ENCODE measurements at places on chromosomes 6 and 20. TPM values are rescaled to one million over a fixed set of nuclear protein-coding genes. Genes with fewer than 3 reads are reported as not detected.

NOX3 gene
- total RNA-seq = not detected

TSPYL1 gene
- total RNA-seq = 43.9 TPM

KHDC1 gene
- 18.7 TPM for total RNA-seq

OPN5 gene
- total RNA-seq = not detected

TP53TG5 gene
- total RNA-seq = not detected

CNPY3 gene
- 15.8 TPM for total RNA-seq

DNA sequence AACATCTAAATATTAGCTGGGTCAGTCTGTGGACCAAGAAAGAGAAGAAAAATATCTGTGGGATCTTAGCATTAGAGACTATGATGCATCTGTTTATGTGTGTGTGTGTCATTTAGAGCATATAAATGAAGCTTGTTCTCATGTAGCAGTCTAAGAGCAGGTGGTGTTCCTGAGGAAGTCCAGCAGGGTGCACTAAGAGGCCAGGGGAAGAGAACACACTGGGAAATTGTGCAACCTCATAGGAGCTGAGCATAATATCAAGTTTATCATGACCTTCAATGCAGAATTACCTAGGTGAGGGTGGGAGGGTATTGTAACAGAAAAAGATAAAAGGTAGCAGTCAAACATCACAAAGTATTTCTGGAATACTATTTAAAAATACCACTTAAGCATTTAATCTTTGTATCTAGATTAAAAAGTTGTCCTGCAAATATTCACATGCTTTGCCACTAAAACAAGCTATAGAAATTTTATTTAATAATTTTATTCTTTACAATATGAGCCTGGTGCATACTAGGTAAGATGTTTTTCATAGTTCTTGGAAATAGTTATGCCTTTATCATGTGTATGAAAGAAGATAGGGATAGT is 80.5 kb downstream of the SMPDL3A start:
- peak; percentile 75 for DNase-seq

- DNase-seq = no peak
Observed at GRCh38 chr6:38012573-38012972, 193.0 kb downstream of the ZFAND3 start.

- DNase-seq = no peak
Observed at GRCh38 chr20:60984666-60985065, 267.4 kb upstream of the CDH4 start.

- DNase-seq = peak; percentile 60
Observed at GRCh38 chr6:89952686-89953085, 58.4 kb downstream of the GJA10 start.

- DNase-seq = no peak
Observed at GRCh38 chr20:61957961-61958715, 107.5 kb downstream of the TAF4 start.

- no peak for DNase-seq
Observed at GRCh38 chr6:158047127-158047518, 65.5 kb downstream of the SYNJ2 start.

DNA sequence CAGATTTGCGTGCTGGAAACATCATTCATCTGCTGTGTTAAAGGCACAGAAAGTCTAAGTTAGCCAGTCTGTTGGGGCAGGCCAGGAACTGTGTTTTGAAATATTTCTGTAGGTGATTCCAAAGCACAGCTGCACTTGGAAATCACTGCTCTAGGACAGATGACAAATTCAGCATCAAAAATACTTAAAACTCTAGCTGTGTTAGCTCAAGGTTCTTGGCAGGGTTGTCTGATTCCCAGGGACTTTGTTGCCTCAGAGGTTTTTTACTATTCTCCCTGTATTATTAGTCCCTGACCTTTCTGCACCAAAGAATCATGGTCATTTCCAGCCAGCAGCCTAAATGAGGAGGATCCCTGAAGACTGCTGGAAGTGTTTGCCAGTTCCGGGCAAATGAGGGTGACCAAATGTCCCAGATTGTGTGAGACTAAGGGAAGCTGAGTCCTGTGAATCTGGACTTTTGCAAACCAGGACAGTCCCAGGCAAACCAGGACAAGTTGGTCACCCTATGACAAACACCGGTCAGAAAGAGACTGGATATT is 84.3 kb upstream of the TMEM30A start:
- no peak for DNase-seq

DNA sequence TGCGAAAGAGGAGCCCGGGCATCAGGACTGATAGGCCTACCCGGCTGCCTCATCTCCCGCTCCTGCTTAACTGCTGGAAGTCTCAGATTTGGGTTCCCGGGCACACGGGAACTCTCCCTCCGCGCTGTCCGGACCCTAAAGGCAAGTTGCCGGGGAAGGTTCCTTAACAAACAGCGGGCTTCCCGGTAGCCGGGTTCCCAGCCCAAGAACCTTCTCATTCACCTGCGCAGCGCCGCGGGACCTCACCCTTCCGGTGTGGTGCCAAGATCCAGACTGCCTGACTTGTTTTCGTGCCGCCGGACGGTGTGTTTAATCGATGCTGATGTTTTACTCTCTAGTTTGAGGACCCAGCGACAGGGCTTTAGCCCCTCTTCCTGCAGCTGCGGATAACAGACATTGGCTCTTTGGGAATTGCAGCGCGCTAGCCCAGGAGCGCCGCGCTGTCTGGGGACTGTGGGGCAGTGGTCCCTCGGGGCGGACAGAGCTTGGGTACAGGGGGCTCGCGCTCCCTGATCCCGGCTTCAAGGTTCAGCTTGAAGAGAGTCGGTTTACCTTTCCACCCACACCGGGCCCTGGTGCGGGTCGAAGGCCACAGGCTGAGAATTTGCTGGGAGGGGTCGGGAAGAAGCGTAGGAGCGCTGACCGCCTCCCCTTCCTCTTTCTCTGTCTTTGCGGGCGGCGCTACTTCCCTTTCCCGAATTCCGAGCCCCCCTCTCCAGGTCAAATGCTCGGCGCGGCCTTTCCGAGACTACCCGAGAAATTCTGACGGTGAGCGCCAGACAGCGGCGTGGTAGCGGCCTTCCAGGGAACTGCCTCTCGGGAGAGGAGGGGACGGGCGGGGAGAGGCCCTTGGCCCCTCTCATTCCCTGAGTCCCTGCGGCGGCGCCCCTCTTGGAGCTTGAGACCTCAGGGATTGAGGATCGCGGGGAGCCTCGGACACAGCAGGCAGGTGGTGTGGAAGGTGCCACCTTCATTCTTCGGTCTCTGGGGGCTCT is 17.2 kb downstream of the ABT1 start:
- no peak for DNase-seq

DNA sequence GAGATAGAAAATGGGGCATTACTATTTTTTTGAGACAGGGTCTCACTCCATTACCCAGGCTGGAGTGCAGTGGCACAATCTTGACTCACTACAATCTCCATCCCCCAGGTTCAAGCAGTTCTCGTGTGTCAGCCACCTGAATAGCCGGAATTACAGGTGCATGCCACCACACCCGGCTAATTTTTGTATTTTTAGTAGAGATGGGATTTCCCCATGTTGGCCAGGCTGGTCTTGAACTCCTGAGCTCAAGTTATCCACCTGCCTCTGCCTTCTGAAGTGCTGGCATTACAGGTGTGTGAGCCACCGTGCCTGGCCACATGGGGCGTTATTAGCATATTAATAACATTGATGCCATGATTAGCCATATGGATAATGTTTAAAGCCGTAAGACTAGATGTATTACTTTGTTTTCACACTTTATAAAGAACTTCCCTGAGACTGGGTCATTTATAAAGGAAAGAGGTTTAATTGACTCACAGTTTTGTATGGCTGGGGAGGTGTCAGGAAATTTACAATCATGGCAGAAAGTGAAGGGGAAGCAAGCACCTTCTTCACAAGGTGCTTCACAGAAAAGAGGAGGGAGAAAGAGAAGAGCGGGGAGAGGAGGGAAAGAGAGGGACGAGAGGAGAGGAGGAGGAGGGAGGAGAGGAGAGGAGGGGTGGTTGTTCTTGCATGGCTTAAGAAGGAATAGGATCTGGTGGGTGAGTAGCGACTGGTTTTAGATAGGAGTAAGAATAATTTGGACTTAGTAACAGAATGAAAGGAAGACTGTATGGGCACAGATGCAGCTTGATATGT is 51.9 kb downstream of the MYO6 start:
- DNase-seq = no peak

- peak; percentile 18 for DNase-seq
Observed at GRCh38 chr6:5855787-5856470, 150.8 kb downstream of the NRN1 start.

DNA sequence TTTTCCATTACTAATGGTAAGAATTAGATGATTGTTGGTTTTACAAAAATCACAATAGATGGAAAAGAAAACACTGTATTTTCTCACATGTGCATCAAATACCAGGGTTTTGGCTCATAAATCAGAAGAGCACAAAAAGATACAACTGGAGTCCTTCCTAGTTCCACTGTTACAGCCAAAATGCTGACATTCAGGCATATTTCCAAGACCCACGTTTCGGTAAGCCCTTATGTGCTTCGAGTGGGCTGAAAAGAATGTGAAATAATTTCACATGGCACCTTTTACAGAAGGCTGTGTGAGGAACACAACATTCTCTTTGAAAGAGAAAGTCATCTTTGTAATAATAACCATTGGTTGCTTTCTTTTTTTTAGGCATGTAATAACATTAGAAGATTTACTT is 326.7 kb upstream of the FLRT3 start:
- no peak for DNase-seq

DNA sequence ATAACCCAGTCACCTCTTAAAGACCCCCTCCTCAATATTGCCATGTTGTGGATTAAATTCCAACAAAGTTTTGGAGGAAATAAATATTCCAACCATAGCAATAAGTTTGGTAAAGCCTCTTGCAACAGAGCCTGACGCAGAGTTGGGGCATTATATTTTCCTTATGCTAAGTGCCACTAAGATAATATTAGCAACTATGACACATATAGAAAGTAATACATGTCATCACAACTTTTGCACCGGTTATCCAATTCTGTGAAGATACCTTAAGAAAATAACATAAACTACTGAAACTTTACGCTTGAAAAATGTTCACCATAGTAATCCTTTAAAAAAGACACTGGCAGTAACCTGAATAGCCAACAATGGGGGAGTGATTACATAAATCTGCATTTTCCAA is 52.2 kb upstream of the TRERF1 start:
- DNase-seq = no peak

DNA sequence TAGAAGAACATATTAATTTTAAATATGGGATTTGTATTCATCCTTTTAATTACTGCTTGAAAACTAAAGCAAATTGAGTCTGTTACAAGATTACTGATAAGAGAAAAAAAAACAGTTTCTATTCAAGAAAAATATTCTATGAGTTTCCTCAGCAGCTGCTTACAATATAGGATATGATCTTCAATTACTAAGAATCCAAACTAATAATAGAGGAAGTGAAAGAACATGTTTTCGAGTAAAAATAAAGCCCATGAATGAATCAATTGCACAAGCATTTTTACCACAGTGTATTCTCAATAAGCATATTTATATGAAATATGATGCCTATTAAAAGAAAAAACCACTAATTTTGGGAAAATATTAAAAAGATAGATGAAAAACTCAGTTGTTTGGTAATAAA is 63.4 kb downstream of the AHI1 start:
- no peak for DNase-seq

DNA sequence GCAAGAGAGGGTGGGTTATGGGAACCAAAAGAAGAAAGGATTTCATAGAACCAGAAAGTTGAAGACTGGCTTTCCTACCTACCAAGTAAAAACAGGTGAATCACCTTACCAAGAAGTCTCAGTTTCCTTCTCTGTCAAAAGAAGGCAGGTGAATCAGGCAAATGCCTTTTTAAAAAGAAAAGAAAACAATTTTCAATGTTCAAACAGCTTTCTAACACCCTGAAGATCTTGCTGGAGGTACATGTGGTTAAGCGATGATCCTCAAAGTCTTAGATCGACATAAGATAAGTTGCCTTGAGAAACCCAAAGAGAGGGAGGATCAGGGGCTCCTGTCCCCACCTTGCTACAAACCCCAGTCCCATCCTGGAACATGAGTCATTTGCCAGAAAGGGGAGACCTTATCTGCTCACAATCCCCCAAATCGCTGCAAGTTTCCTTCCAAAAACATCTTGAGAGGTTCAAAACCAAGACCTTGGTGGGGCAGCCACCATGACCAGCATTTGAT is 71.6 kb downstream of the NFATC2 start:
- DNase-seq = no peak

DNA sequence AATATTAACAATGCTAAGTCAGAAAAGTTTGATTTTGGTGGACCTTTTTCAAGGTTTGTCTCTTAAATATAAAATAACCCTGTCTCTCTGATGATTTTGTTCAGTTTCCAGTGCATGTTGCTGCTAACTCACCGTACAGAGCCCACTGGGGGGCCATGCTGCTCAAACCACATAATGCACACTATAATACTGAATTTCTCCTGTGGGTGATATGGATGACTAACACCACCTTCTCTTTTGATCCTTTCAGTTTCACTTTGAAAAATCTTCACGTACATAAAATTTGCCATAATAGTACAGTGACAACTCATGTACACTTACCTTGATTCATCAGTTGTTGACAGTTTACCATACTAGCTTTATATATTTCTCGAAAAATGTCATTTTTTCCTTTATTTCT is 506.6 kb upstream of the MAN1A1 start:
- no peak for DNase-seq

DNA sequence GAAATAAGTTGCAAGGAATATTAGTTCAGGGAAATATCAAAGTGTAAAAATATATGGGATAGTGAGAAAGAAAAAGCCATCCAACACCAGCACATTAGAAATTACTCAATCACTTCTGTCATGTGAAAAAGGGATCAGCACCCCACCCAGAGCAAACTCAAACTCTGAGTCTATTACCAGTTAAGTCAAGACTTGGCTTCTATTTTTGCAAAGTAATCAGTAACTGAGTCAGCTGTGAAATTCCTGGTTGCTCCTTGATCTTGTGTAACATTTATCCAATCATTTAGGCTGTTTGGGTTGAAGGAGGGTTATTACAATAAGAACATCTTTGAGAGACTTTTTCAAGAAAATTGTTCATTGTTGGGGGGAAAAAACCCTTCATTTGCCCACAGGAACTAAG is 51.2 kb downstream of the SLC22A23 start:
- peak; percentile 70 for DNase-seq

DNA sequence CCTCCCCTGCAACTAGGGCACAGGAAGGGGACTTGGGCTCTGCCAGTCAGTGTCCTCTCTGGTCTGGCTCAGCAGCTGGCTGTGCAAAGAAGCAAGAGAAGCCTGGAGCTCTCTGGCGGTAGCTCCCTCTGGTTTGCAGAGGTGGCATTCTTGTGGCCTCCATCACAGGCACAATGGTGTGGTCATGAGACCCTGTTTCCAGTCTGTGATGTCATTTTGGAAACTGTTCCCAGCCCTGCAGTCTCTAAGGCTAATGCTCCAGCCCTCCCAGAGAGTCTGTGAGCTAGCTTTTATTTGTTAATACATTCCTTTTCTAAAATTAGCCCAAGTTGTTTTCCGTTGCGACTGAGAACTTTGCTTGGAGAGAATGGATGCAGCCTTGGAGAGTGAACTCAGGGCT is 69.5 kb upstream of the FOXQ1 start:
- DNase-seq = peak; percentile 50

DNA sequence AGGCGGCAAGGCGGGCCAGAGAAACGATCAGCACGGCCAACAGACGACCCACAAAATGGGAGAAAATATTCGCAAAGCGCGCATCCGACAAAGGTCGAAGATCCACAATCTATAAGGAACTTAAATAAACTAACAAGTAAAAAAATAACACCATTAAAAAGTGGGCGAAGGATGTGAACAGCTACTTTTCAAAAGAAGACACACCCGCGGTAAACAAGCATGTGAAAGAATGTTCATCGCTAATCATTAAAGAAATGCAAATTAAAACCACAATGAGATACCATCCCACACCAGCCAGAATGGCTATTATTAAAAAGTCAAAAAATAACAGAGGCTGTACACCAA is 117.8 kb upstream of the SIRPA start:
- DNase-seq = no peak

Measured in stomach (tissue), 19 donors.